Activated T-cell treated with anti-CD3 and anti-CD28 coated beads, Interleukin-2, amount 50 U/mL, for 4 hours (primary cell): ENCODE measurements at places on chromosomes 6 and 20.

DNA sequence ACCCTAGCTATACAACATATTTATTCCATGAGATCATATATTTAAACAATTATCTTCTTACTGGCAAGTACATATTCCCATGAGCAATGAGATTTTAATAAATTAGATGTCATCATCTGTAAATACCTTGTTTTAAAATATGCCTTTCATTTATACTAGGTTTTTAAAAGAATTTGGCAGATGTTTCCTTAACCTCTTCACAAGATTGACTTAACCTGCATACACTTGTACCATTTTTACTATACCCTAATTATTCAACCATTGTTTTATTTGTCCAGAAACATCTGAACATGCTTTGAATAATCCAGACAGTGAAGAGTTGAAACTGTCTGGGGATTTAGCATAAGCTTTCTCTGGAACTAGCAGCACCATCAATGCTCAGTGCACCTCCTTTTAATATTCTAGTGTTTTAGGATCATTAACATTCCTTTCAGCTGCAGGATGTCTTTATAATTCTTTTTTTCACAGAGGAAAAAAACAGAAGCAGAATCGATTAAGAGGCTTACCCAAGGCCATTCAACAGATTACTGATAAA is 188.0 kb upstream of the TENT5A start:
- no peak for DNase-seq

DNA sequence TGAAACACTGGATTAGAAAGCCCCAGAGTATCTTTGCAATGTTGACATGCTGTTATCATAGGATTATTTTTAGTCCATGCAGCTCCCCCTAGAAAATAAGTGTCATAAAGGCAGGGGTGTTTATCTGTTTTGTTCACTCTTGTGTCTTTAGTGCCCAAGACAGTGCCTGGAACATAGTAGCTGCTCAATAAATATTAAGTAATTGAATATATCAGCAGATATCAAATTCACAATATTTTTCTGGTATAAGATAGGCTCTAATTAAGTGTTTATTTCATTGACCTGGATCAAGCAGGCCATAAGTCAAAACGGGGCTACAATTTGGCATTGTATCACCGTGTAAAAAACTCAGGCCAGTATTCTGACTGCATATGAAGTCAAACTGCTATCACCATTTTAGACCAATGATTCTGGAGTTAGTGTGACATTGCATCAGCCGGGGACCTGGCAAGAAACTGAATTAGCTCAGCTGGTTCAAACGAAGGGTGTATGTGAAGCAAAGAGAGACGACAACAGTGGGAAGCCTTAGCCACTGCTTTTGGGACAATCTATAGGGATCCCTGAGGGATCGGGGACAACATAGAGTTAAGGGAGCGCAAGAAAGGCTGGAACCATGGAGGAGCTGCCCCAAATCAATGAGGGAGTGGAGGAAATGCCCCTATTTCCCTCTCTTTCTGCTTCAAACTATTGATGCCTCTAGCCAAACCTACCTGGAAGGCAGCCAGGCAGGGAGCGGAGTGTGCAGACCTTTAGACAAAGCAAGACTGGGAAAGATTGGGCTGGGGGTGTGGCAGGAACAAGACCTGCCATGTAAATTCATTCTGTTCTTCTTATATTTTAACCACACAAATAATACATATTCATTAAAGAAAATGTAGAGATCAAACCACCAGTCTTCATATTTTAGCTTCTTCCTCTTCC is 112.2 kb downstream of the PLEKHG1 start:
- no peak for DNase-seq

DNA sequence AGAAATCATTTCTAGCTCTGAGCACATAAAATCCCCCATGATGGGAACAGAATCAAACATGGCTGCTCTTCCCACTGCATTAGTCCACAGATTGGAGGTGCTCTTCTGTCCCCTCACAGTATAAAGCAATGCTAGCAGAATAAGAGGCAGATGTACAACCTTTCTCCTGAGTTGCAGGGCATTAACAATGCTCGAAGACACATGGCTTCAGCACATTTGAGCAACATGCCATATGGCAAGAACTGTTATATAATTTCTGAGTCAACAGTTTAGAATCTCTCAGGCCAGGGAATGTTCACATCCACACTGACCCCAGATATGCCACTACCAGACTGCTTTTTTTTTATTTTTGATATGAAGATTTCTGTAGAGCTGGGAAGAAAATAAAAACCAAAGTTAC is 119.6 kb downstream of the KIF13A start:
- DNase-seq = no peak

DNA sequence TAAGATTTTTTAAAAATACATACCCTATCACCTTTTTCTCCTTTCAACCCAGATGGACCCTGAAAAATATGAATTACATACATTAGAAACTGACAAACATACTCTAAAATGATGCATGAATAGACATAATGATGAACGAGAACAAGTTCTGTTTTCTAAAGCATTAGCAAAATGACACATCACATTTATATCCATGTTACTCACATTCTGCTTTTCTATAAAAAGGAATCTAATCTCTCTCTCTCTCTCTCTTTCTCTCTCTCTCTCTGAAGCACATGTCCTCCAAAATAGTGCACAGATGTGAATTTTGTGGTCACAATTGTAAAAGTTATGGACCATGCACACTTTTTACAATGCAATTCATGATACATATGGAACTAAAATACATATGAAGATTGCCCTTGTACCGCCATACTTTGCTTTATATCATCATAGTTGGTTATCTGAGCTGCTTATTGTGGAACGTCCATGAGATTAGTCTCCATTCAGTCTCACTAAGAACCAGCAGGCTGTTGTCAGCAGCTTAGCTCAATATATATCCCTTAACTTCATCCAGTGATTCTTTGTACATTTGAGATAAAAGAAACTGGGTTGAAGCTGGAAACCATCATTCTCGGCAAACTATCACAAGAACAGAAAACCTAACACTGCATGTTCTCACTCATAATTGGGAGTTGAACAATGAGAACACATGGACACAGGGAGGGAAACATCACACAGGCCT is 114.2 kb downstream of the COL12A1 start:
- DNase-seq = no peak

- DNase-seq = no peak
Measured at GRCh38 chr6:14110001-14110818, 7.4 kb upstream of the CD83 start.

DNA sequence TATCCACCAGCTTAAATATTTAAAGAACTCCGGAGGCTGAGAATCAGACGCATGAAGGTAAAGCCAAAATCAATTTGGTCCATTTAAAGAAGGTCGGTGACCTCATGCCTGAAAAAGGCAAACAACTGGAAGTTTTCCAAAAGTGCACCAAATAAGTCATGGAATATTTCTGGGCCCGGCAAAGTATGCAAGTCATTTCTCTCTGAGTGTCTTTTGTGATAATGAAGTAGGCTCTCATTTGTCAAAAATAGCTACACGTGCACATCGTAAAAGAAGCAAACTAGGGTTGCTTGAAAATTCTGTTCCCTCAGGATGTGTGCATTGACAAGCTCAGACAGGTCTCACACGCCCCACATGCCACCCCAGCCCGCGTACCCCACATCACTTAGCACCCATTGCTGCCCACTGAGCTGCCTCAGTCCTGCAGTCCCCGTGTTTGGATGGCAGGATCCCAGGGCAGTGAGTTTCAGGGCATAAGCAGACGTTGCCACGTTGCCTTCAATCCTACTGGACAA is 20.5 kb upstream of the PYGB start:
- no peak for DNase-seq

DNA sequence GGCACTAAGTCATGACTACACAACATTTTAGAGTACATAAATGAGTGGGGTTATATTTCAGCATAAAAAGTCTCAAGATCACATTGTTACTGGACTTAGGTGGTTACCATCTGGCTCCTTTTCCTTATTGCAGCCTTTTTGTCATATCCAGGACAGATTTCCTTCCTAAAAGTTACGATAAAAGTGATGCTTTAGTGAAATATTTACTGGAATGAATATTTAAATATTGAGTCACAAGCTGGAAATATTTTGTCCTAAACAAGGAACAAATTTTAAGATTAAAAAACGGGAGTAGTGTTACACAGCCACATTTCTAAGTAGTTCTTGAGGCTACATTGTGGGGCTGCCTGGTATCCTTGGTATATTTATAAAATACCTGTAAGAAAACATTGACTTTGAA is 52.2 kb downstream of the CDC40 start:
- no peak for DNase-seq

DNA sequence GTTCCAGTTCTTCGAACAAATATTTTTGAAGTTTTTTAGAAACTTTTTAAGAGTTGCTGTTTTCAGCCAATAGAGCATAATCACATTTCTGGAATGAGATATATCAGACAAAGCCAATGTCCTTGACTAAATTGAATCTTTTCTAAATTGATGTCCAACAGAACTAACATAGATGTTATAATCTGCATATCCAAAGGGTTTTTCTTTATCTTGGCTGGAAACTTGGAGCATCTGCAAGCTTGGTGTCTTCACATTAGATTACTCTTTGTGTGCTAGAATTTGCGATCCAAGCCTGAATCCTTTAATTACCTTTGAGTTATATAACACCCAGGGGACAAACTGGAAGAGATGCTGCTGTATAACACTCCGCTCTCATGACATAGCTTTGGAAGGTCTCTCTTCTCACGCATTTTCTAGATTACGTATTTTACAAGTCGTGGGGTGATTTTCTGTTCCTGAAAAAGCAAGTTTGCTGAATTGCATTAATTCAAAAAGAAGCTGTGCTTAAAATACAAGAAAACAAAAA is 64.4 kb upstream of the FUCA2 start:
- DNase-seq = no peak

GRCh38 chr6:3943331-3943765 is 94.2 kb downstream of the FAM50B start:
- no peak for DNase-seq

DNA sequence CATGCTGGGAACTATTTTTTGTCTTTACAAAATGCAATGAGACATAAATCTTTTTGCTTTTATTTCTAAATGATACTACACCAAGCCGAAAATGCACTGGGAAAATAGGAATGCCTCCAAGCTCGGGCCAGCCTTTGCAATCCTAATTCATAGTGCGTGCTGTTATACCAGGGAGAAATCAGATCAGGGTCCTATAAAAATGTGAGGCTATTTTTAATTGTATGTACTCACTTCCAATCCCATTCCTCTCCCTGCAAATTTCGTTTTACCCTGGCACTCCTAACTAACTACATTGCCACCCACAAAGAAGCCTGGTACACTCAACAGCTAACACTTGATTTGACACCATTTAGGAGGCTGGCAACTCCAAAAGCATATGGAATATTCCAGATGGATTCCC is 350.6 kb upstream of the ZFP64 start:
- no peak for DNase-seq

DNA sequence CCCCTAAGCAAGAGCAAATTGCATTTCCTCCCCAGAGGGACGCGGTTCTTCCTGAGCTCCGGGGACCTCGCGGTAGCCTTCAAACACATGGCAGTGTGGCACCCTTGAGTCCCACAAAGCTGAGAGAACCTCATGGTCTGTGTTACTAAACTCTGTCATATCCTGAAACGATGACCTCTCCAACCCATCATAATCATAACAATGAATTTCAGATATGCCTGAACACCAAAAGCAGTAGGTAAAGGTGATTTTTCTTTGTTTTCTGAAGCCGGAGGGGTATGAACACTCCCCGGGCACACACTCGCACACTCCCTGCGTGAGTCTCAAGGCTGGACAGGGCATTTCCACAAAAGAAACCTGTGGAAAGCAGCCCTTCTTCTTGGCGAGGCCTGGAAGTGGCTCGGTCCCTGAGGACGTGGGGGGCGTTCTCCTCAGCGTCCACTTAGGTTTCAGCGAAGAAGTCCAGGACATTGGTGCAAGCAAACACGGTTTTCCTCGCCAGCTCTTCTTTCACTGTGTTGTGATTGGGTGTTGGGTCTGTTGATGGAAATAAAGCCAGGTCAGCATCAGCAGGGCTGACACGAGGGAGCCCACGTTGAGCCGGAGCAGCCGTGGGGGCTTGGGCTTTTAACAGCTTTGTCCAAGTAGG is 183.4 kb downstream of the ERMARD start:
- no peak for DNase-seq

DNA sequence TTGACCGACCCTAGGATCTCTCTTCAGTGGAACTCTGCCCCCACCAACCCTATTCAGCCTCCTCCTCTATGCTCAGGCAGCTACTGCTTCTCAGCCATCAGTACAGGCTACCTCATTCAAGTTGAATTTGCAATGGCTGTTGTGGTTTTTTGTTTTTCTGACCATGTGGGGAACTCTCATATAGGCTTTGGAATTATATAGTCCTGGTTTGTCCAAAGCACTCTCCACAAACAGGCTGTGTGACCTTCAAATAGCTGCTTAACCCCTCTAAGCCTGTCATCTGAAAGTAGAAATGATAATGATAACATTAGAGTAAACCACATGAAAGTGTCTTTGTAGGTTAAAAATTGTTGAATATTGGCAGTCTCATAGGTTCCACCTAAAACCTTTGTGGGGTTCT is 80.3 kb downstream of the UNC5CL start:
- DNase-seq = no peak

GRCh38 chr6:133179481-133179880 is 61.7 kb upstream of the EYA4 start:
- no peak for DNase-seq

- no peak for DNase-seq
Measured at GRCh38 chr20:23096097-23096496, 10.0 kb upstream of the CD93 start.

GRCh38 chr6:84927551-84927950 is 163.2 kb upstream of the TBX18 start:
- no peak for DNase-seq

GRCh38 chr6:105210932-105211531 is 31.2 kb upstream of the POPDC3 start:
- no peak for DNase-seq

- no peak for DNase-seq
Measured at GRCh38 chr20:434221-434620, 26.1 kb downstream of the RBCK1 start.

GRCh38 chr6:132760256-132760655 is 2.6 kb upstream of the VNN2 start:
- no peak for DNase-seq

- DNase-seq = no peak
Measured at GRCh38 chr6:135972150-135972549, 120.6 kb downstream of the PDE7B start.

DNA sequence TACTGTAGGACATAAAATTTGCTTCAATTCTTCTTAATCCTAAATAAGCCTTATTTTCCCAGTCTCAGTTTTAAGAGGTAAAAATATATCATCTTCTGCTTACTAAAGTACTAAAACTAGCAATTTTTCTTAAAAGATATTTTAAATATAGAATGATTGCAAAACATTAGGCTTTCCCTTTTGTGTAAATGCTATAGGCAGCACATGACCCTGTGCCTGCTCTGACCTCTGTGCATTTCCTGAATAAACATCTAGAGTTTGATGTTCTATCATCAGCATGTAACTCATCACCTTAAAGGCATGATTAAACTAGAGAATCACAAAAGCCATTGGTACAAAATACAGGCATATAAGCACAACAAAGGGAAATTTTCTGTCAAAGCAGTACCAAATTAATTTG is 422.7 kb downstream of the TFAP2B start:
- no peak for DNase-seq

- DNase-seq = no peak
Measured at GRCh38 chr6:105458551-105458950, 55.7 kb upstream of the PREP start.

GRCh38 chr20:31523361-31524283 is 9.4 kb downstream of the HM13 start:
- DNase-seq = no peak
